ENCODE measurements at places on chromosomes 5 and 9.

- no peak for DNase-seq
Measured at GRCh38 chr5:153584126-153584959, 93.9 kb downstream of the GRIA1 start.

DNA sequence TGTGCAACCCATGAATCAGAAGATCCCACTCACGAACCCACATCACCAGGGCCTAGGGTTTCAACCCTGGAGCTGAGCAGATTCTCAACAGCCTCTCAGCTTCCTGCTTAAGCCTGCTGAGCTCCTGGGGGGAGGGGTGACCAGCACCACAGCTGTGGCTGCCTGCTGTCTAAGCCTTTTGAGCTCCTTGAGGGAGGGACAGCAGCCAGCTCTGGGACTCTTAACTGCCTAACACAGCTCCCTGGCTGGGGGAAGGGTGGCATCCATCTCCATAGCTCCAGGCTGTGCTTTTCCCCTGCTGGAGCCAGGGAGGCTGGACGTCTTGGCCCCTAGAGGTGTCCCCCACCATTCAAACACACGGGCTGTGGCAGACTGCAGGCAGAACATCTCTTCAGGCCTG is 250.3 kb downstream of the DMAC1 start:
- peak; percentile 78 for DNase-seq

- DNase-seq, result peak; percentile 13
Measured at GRCh38 chr9:78821126-78821822, 524.3 kb downstream of the PSAT1 start.

DNA sequence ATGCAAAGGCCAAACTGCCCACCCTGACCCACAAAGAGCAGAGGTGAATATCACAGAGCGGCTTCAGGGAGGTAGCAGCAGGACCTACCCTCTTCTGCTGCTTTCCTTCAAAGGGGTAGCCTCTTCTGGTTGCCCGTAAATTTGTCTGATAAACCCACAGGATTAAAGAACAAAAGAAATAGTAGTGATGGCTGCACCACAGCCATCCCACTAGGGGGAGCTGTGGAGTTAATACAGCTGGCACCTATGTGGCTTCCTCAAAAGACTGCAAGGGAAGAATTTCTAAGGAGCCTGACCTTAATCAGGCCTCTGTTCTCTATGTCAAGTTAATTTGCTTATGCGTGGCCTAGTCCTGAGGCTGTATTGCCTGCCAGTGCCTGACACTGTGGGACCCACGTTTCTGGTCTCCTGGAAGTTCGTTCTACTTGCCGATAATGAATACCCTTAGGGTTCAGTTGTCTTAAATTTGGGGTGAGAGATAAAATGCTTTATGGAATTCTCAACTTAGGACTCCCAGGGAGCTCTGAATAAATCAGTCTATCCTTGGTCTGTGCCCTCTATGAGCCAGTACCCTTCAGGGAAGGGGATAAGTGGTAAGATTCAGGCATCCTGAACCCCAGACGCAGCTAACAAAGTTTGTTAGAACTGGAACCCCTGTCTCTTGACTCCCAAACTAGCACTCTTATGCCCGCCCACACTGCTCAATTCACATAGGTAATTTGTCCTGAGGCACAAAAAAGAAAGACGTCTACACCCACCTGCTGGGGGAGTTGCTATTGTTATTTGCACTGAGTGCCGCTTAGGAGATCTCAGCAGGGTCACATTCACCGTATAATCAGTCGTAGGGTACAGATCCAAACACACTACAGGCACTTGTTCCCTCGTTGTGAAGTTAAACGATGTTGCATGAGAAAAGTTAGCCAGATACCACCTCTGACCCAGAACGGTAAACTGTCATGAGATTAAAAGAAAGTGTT is 77.1 kb downstream of the SUSD1 start:
- peak; percentile 86 for DNase-seq

DNA sequence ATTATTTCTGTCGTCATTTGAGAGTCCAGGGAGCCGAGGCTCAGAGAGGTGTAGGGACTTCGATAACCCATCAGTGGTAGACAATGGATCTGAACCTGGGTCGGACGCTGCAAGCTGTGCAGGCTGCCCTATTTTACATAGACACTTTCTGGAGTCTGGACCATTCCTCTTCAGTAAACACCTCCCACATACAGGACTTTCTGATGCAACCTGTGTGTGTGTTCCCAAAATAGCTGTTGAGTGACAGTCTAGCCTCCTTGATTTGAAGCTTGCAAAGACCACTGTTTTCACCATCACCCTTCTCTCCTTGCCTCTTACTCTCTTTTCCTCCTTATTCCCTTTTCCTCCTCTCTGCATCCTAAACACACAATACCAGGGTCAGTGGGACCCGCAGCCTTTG is 30.7 kb downstream of the CFAP77 start:
- no peak for DNase-seq

GRCh38 chr9:99787556-99787955 is 34.1 kb upstream of the NR4A3 start:
- DNase-seq, result no peak

DNA sequence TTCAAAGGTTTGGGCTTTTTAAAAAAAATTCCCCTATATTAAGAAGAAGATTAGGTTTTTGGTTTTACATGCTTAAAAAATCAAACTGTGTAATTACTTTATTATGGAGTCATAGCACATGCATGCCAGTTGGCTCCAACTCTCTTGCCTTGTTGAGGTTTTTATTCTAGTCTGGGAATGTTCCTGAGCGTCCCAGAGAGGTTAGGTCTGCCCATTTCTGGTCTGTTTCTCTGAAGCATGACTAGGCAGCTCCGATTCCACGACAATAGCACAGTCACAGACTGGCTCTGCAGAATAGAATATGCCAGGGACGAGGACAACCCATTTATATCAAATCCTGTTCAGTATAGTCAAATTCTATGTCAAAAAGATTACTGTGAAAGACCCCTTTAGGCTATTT is 217.0 kb downstream of the PCSK5 start:
- no peak for DNase-seq

GRCh38 chr5:149448831-149449714 is 70.0 kb upstream of the IL17B start:
- DNase-seq, result no peak

DNA sequence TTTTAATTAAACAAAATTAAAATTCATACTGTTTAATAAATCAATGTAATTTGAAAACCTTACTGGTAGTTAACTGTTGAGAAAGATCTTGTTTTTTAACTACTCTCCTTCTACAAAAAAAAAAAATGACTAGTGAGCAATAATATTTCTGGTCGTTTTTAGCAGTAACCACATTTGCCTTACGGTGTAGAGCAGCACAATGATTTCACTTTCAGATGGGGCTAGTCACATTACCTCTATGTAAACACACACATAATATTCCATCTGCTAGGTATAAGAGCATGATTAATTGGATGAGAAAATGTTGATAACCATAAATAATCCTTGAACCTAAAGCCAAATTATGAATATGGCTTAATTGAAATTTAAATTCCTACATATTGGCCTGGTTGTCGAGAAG is 198.1 kb downstream of the CHSY3 start:
- DNase-seq, result no peak

DNA sequence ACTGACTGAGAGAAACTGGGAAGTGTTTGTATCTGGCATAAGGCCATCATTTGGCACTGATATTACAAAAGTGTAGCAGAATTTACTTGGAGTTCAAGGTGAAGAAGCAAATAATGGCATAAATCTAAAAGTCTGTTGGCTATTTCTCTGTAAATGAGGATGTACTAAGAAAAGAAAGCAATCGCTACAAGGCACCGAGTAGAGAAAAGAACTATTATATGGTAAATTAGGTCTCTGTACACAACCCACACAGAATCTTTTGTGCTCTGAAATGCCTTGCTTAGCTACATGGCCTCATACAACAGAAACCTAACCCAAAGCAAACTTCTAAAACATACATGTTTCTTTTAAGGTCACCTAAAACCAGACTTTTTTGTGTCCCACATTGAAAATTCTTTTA is 290.1 kb upstream of the WWC1 start:
- no peak for DNase-seq

DNA sequence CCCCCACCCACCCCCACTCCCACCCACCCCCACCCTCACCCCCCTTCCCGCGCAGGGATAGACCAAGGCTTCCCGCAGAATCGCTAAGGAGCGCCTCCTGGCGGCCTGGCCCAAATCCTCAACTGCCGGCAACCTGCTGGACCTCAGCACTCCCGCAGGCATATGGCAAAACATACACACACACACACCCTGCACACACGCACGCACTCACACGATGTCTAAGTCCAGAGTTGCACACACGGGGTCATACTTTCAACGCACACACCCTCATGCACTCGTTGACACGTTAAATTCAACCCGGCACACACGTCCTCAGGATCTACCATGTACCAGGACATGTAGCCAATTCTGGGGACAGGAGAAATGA is 1.7 kb downstream of the CPLX2 start:
- no peak for DNase-seq

- DNase-seq, result no peak
Measured at GRCh38 chr9:102178811-102179210, 440.4 kb upstream of the GRIN3A start.

GRCh38 chr9:99255651-99256050 is 33.6 kb downstream of the SEC61B start:
- DNase-seq, result no peak

DNA sequence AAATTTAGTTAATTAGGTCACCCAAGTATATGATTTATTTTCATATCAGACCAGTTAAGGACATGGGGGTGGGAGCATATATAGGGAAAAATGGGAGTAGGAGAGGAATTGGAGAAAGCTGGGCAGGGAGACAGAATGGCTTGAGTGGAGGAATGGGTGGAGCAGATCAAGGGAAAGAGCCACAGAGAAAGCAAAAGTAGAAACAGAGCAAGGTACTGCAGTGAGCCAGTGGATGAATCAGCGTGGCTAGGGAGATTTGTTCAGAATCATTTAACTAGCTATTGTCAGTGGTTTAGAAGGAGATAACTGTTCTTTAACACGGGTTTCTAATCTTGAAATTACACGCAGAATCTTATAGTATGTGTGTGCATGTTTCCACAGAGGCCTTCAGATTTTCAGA is 37.4 kb downstream of the SNX24 start:
- DNase-seq, result no peak

- DNase-seq, result no peak
Measured at GRCh38 chr5:102663749-102664530, 91.2 kb upstream of the PAM start.

DNA sequence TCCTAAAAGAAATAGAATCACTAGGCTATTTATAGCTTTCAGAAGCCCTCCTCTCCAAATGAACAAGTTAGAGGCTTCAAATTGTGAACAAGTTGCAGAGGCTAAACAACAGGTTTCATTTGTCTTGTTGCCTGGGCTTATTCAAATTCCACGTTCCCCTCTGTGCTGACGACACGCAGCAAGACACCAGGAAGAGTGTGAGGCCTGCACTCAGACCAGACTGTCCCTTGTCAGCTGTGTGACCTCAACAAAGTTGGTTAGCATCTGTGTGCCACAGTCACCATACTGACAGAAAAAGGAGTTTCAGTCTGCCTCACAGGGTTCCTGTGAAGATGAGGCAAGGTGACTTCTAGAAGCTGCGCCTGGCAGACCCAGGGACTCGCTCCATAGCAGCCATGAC is 22.1 kb upstream of the GABBR2 start:
- no peak for DNase-seq

GRCh38 chr9:94867281-94867841 is 140.9 kb downstream of the AOPEP start:
- DNase-seq, result no peak

- no peak for DNase-seq
Measured at GRCh38 chr5:59874675-59875074, 18.9 kb downstream of the PDE4D start.

DNA sequence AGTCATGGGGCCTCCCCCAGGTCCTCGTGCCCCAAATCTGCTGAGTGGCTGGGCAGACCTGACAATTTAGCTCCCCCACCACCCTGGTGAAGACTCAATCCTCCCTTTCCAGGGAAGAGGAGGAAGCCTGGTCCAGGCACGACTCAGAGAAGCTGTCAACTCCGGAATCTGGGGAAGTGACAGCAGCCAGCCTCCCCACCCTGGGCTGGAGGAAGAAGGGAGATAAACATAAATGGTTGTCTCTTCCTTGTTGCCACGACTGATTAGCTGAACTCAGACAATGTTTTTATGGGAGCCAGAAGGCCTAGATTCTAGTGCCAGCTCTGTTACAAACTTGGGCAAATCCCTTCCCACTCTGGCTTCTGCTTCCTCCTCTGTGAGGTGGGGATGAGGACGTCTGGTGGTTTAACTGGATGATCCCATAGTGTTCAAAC is 15.4 kb downstream of the CCDC69 start:
- DNase-seq, result no peak

DNA sequence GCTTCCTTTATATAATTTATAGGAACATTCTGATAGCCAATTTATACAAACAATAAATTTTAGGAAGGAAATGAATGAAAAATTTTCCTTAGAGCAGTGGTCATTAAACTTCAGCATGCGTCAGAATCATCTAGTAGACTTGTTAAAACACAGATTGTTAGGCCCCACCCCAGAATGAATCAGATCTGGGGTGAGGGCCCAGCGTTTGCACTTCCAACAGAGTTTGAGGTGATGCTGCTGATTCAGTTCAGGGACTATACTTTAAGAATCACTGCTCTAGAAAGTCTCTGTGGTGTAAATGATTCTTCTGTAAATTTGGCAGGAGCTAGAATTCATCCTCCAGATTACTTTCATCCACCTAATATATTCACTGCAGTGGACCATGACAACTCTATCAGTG is 80.4 kb downstream of the SLC12A2 start:
- no peak for DNase-seq

GRCh38 chr5:1658665-1659064 is 134.9 kb upstream of the LPCAT1 start:
- DNase-seq, result no peak

DNA sequence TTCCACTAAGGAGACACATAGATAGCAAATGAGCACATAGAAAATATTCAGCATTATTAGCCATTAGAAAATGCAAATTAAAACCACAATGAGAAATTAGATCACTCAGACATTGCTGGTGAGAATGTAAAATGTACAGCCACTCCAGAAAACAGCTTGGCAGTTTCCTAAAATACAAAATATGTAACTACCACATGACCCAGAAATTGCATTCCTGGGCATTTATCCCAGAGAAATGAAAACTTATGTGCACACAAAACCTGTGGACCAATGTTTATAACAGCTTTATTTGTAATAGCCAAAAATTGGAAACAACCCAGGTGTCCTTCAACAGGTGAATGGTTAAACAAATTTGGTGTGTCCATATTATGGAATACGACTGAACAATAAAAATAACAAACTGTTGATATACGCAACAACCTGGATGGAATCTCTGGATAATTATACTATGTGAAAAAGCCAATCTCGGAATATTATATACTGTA is 34.8 kb upstream of the SHC3 start:
- no peak for DNase-seq

- DNase-seq, result no peak
Measured at GRCh38 chr9:105967797-105968196, 273.5 kb downstream of the TMEM38B start.
